Karpas-422 (cell line): ENCODE measurements at places on chromosomes 1 and 21.

DNA sequence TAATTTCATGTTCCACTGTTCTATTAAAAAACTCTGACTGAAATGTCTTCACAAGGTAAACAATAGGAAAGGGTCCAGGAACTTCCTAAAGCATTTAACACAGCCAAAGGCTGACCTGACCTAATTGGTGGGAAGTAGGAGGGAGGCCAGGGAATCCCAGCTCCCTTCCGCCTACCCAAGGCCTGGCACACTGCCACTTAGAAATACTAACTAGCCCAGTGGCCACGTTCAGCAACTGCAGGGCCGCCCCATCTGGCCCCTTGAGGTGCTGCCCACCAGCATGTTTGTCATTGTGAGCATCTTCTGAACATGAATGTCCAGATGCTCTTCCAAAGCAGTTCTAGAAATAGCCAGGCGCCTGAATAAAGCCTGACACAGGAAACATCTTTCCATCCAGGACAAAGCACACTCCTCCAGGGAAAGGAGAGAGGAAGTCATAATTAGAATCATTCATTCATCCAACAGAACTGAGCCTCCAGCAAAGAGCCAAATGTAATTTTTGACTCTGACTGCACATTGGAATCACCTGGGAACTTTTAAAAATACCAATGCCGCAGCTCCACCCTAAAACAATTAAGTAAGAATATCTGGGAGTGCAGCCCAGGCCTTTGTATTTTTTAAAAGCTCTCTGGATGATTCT lies 44.6 kb upstream of the BCL9 start:
- DNase-seq = no peak

GRCh38 chr1:26317612-26318337 lies at the start of gene CD52:
CD52 (plus strand) TSS chr1:26317958; CDS start chr1:26318018, 60 bp downstream.
- DNase-seq = peak; percentile 93

DNA sequence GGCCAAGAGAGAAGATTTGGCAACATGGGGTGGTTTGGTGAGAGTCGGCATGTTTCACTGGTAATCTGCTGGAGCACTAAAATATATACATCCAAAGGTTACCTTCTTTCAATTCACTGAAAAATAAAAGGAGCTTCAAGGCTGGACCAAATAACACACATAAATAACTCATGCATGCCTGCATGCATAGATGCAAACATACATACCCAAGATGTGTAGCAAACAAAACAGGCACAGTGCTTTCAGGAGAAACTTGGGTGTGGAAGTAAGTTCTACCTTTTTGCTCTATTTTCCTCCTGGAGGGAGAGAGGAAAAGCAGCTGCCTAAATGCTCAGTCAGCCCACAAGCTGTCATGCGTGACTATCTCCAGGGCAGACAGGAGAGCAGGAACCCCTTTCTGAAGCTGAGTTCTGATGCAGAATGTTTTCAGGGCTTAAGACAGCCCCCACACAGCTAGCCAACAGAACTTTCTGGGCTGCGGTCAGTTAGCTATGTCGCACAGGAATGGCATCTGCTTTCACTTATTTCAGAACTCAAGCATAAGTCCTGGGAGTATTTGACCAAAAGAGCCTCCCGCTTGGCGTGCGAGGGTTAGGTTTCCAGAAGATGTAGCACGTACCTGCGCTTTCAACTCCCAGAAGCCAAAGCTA lies 166.2 kb downstream of the TOMM20 start:
- peak; percentile 73 for DNase-seq

- DNase-seq = no peak
Observed at GRCh38 chr1:227541796-227542152, 21.6 kb upstream of the ZNF678 start.

- DNase-seq = no peak
Observed at GRCh38 chr1:43455213-43455889, 1.6 kb upstream of the HYI start.

DNA sequence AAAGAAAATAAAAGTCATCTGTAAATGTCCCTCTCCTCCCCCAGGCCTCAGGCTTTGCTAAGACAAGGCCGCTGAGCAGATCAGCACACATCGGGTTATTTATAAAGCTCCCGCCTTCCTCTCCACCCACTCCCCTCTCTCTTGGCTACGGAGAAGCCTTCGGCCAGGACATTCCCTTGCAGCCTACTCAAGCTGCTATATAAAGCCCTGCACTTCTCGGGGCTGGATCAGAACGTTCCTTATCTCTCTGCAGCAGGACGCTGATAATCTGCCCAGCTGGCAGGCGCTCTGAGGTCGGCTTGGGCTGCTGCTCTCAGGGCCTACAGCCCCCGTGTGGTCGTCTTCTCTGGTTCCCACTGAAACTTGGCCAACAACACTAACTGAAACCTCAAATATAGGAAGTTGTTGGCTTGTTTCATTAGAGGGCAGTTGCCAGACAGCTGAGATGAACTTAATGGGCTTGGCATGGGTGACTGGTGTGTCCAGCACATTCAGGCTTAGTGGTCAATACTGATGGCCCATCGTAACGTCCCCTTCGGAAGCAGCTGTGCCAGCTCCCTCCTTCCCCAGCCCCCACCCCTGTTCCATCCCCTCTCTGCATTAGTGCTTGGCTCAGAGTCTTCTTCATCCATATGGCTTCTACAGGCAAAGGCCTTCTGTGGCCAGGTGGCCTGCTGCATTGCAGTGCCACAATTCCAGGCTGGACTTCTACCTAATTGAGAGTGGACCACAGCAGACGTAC lies 64.6 kb downstream of the IER5 start:
- DNase-seq = peak; percentile 72

- DNase-seq = no peak
Observed at GRCh38 chr1:7258589-7259135, 473.4 kb downstream of the CAMTA1 start.

- no peak for DNase-seq
Observed at GRCh38 chr1:151222130-151222529, 23.8 kb downstream of the PIP5K1A start.

- no peak for DNase-seq
Observed at GRCh38 chr1:220370041-220370700, 97.9 kb upstream of the RAB3GAP2 start.
